CD4-positive, alpha-beta T cell (primary cell): ENCODE measurements at places on chromosomes 12 and 14.

DNA sequence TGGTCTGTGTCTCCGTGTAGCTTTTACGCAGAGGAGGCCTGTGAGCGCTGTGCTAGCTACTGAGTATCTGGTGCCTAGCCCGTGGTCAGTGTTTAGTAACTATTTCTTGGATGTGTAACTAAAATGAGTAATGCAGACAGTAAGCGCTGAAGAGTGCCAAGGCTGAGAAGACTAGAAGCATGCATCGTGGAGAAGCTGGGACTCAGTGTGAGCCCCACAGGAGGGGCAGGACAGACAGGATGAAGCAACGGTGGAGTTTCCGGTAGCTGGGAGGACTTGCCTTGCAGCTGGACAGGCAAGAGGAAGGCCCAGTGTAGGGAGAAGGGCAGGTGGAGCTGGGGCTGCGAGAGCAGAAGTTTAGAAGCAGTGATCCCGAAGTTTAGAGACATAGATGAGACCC, 233.4 kb upstream of the FKBP4 start:
- DNase-seq = no peak

DNA sequence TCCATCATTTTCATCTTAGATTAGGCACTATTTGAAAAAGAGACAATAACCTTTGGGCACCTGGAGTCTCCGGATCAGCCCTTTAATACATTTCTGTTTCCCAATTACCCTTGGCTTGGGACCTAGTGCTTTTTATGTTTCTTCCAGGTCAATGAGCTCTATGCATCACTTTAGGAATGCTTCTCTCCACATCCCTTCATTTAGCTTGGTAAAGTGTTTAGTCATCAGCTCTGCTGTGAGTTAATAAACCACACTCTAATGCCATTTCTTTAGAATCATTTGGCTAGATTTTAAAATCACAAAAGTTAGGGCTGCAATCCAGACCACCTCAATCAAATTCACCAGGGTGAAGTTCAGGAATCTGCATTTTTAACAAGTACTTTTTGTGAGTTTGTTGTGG, 41.7 kb downstream of the RASSF9 start:
- DNase-seq = no peak

DNA sequence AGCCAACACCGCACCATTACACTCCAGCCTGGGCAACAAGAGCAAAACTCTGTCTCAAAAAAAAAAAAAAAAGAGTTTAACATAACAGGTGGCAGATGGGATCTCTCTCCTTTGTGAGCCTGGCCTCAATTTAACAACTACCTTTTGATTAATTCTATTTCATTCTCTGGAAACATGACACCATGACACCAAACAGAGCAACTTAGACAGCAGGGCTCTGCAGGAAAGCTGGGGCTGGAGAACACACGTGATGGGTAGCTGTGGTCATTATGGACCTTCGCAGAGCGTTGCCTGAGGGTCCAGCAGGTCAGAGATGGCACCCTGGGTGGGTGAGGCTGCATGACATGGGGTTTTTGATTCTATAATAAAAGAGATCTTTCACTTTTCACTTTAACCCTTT, 1.7 kb upstream of the DGLUCY start:
- DNase-seq = no peak

- DNase-seq = peak; percentile 35
Measured at GRCh38 chr14:54722791-54723432, 156.0 kb downstream of the SAMD4A start.

DNA sequence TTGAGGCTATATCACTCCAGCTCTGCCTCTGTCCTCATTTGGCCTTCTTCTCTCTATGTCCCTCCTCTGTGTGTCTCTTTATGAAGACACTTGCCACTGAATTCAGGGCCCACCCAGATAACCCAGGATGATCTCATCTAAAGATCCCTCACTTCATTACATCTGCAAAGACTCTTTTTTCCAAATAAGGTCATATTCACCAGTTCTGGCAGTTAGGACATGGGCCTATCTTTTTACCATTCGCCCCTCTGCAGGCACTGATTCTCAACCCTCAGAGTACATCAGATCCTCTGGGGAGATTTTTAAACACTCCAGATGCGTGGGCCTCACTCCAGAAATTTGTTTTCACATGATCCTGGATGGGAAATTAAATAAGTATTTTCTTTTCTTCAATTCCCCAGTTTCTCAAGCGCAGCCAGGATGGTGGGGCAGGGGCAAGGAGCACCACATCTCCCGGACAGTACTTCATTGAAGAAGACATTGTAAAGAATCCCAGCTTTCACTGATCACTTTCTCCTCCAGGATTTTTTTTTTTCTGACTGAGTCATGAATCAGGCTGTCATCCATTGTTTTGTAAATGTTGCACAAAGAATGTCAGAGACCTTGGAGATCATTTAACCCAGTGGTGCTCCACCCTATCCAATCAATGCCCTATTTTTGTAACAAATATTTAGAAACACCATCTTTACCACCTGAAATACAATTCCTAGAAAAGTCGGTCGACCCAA, 27.4 kb downstream of the CRACR2A start:
- no peak for DNase-seq

- DNase-seq = no peak
Measured at GRCh38 chr12:117481470-117481869, 120.0 kb upstream of the NOS1 start.

DNA sequence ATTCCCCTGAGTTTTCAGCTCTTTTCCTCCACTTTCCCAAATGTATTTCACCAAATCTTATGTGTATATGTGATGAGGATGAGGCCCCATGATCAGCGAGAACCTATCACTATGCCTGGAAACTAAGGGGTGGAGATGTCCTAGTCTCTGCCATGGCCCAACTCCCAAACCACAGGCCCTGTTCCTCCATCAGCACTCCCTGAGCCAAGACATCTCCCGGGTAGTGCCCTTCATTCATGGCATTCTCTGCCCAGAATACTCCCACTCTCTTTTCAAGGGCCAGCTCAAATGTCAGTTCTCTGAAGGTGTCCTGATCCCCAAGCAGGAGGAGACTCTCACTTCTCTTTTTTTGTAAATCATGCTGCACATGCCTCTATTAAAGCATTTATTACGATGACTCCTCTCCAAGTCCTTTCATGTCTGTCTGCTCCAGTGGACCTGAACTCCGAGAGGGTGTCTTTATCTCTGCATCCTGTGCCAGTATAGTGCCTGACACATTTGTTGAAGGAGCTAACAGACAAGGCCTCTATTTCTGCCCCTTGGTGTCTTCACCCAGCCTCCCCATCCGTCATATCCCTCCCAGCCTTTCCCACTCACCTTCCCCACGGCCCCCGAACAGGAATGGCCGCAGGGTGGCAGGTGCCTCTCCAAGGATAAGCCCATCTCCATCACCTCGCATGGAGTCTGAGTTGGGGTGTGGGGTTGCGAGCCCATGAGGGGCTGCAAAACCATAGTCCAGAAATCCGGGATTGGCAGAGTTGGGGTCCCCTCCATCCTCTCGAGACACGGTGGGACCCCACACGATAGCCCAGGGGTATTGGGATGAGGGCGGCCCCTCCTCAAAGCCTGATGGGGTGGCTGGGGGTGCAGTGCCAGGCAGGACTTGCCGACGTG, 3.7 kb downstream of the PIANP start:
- DNase-seq = no peak

GRCh38 chr12:67456431-67456901, 187.3 kb downstream of the CAND1 start:
- no peak for DNase-seq

DNA sequence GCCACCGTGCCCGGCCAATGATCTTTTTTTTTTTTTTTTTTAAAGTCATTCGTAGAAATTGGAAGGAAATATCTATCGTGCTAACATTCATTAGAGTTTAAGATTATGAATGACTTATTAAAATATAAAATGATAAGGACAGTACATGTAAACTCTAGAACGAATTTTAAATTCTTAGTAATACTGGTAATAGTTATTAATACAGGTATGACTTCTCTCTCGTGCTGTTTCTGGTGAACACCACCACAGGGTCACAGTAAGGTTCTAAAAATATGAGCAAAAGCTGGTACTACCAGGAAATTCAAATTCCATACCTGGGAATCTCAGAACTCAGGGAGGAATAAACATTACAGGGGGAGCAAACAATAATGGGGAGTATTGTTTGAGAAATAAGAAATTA, 26.2 kb downstream of the WNK1 start:
- DNase-seq = no peak

DNA sequence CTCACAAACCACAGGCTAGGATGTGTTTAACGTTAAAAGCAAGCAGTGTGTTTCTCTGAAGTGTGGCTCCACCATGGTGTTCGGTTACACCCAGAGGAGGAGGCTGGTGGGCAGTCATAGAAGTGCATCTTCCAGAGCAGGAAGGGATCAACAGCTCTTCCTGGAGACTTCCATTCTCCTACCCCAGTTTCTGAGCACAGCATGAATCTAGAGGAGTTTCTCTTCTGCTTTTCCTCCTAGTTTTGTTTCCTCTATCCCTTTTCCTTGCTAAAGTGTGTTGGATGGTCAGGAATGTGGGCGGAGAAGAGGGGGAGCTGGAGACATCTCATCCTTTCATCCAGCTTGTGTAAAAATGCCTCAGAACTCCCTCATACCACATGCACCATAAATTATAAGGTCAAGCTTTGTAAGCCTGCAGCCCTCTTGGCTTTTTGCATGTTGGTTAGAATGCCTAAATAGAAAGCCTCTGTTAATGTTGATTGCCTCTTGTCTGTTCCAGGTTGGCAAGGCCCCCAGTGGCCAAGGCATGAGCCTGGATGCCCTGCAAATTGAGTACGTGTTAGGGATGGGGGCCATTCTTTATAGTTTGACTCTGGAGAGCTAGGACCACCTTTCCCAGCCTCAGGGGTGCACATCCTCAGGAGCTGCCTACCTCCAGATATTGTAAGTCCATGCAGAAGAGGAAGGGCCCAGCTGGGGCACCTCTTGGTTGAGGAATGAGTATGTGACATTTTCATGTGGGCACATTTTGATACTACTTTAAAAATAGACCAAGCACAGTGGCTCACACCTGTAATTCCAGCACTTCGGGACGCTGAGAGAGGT, 4.0 kb upstream of the CKAP4 start:
- DNase-seq = no peak

DNA sequence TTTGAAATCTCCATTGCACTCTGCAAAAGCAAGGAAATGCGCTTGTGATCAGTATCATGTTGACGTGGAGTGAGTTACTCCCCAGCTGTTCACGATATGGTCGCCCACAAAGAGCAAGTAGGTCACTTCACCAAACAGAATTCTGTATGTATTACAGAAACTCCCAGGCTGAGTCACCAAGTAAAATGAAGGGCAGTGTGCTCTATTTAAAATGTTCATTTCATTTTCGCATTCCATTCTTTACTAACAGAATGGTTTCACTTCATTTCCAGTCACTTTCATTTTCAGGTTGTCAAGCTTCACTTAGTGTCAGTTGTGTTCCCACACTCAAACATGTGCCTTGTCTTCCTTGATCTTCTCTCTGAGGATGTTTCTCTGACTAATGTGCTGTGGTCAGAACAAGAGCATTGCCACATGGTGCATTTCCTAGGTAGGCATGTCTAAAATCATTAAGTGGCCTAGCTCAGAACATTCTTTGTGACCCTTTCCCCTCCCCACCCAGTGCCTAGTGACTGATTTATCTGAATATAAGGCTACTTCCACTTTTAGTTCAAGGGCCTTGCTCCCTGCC, 391.2 kb downstream of the RAD51B start:
- peak; percentile 19 for DNase-seq

DNA sequence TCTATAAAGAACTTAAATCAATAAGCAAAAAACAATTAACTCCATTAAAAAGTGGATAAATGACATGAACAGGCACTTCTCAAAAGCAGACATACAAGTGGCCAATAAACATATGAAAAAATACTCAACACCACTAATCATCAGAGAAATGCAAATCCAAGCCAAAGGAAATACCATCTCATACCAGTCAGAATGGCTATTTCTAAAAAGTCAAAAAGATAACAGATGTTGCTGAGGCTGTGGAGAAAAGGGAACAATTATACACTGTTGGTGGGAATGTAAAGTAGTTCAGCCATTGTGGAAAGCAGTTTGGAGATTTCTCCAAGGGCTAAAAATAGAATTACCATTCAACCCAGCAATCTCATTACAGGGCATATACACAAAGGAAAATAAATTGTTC, 234.5 kb upstream of the PLXNC1 start:
- no peak for DNase-seq

- DNase-seq = no peak
Measured at GRCh38 chr14:86613126-86613525, 1083.2 kb downstream of the FLRT2 start.

- DNase-seq = no peak
Measured at GRCh38 chr12:65490250-65490649, 211.8 kb downstream of the MSRB3 start.

- no peak for DNase-seq
Measured at GRCh38 chr12:1587927-1588574, 6.3 kb downstream of the FBXL14 start.

GRCh38 chr12:124364543-124364942, 69.7 kb downstream of the RFLNA start:
- DNase-seq = no peak

DNA sequence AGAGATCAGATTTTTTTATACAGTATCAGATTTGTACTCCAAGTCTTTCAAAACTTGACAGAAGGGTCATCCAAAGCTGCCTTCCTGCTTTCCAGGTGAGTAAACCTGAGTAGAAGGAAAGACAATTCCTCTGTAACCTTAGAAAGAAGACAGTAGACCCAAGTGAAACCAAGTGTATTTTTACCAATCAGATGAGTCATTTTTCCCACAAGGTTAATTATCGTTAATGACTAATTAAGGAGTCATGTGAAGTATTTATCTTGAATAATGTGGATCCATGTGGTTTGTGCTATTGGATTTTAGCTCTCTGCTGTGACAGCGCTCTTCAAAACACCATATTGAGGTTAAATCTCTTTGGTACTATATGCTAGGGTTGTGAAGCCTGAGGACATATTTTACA, 74.0 kb upstream of the PELI2 start:
- DNase-seq = no peak

DNA sequence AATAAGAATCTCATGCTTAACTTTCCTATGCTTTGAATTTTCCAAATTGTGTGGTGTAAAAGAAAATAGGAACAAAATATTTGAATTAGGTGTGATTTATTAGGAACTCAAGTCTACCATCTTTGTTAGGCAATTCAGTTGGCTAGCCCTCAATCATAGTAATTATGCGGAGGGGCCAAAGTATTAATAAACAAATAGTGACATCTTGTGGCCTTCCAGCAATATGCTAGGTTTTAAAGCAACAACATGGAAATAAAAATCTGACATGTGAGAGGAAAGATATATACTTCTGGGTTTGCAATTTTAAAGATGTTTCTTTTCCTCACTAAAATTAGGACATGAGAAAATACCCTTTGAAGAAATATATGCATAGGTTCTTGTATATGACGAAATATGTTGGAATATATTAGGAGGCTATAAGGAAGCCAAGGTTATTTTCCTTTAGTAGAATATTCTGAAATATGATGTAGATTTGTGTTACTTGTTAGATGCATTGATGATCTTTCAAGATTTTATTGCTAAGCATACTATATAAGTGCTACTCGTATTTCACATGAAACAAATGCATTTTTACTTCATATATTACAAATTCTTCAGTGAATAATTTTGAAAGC, 200.4 kb downstream of the PTPRO start:
- no peak for DNase-seq

- no peak for DNase-seq
Measured at GRCh38 chr14:74326369-74327152, 21.7 kb upstream of the VRTN start.
